ENCODE measurements at places on chromosomes 13 and 19.

GRCh38 chr19:39708594-39708993 lies 4.3 kb downstream of the LGALS14 start:
- no peak for DNase-seq

DNA sequence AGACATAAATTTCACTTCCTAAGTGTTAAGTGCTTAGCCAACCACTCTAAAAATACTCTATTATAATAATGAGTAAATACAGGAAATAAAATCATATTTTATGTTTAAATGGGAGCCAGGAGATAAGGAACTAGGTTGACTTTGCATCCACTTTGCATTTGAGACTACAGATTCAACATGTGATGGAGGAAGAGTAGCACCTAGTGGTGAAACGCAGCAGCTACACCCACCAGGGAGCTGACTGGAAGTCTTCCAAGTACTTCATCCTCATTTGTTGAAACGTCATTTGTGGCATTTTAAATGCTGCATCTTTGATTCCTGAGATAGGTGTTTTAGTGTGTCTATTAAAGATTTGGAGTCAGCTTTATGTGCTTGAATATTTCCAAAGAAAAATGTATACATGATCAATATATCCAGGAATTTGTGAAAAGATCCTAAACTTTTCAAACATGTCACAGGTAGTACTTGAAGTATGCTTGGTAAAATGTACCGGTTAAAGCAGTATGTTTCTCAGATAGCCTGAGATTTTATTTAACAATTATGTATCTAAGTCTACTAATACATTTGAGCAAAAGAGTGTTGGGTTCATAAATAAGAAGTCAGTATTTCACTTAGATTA lies 17.4 kb upstream of the KCTD12 start:
- DNase-seq: peak; percentile 60

GRCh38 chr13:23969647-23970046 lies 72.3 kb upstream of the C1QTNF9B start:
- no peak for DNase-seq

GRCh38 chr13:31374682-31375081 lies 174.9 kb downstream of the B3GLCT start:
- no peak for DNase-seq

DNA sequence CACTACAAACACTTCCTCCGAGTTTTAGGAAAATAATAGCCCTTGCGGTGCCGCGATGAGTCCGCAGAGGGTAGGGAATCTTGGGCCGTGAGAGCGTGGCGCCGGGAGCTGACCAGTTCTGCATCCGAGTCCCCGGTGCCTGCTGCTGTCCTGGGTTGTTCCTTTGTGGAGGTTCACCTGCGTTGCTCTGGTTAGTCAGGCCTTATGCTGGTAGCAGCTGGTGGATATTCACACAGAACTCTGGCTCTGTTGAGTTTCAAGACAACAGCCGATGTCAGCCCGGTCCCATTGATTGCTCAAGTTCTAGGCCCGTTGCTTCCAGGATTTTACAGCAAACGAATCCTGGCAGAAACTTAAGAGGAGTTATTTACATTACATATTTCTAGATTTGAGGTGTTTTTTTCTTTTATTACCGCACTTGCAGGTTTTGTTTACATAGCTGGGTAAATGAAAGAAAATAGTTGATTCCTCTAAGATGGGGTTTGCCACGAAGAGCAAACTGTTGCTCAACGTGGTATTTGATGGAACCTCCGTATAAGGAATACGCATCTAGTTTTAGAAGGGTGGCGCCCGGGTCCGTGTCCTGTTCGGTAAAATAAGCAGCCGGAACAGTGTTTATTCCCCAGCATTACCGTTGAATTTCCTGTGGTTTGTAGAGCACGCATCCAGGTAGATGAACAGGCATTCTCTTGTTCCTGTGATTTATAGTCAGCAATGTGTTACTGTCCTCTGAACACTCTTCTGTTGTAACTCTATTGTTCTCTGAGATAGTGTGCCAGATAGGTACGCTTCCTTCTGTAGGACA lies 1.3 kb downstream of the CLDN10 start:
- DNase-seq: no peak

GRCh38 chr19:55406826-55407549 lies 600 bp downstream of the UBE2S start:
- peak; percentile 36 for DNase-seq

DNA sequence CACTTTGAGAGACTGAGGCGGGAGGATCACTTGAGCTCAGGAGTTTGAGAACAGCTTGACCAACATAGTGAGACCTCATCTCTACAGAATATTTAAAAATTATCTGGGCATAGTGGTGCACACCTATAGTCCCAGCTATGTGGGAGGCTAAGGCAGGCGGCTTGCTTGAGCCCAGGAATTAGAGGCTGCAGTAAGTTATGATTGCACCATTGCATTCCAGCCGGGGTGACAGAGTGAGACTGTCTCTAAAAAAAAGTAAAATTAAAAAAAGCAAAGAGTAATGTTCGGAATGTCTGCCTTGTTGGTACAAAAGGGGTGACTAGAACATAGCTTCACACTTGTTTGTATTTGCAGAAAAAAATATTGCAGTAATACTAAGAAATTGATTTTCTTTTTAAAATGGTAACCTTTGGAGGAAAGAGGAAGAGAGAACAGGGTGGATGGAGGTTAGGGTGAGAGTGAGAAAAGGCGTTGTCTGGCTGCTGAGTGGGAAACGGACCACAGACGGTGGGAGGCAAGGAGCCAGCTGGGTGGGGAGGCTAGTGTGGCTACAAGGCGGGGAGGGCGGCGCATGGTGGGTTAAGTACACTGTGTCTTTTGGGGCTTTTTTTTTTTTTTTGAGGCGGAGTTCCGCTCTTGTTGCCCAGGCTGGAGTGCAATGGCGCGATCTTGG lies 10.2 kb downstream of the PPP1R14A start:
- no peak for DNase-seq

DNA sequence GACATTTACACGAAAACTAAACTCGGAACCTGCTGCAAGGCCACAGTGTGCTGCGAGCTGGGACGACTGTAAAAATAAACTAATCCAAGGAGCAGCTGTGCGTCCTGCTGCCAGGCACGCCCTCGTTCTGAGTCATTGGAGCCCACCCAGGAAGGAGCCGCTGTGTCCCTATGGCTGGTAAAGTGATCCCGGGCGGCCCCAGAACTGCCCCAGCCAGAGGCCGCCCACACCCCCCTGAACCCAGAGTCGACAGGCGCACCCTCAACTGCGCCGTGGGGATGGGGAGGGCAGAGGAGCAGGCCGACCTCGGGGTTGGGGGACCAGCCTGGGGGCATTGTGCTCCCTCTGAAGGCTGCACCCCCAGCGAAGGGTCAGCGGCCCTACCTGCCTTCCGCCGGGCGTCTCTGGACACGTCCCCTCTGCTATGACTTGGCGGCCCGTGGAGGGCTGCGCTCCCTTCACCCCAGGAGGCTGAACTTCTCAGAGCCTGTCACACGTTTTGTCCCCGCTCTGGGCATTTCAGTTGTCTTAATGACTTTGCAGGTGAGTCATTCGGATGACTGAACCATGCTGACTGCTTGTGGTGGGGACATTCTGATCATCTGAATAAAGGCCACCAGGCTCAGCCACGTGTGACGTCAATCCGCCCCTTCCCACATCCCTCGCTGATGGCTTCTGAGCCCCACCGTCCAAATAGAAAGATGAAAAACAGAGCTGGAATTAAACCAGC lies 42.7 kb downstream of the ADPRHL1 start:
- no peak for DNase-seq

DNA sequence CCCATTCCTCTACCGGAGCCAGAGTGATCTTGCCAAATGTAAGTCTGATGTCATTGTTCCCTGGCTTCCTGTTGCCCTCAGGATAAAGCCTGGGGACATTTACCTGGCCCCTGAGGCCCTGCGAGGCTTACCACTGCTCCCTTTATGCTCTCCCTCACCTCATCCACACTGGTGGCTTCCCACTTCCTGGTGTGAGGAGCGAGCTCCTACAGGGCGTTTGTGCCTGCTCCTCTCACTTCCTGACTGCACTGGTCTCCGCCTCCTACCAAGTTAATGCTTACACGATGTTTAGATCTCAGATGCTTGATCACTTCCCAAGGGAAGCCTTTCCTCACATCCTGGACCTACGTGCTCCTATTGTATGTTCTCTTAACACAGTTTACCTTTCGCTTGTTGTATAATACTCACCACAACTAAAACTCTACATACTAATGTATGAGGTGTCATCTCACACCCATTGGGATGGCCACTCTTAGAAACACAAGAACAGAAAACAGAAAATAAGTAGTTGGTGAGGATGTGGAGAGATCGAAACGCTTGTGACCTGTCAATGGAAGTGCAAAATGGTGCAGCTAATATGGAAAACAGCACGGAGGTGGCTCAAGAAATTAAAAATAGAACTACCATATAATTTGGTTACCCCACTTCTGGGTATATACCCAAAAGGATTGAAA lies 177.6 kb downstream of the SHISA2 start:
- DNase-seq: no peak

DNA sequence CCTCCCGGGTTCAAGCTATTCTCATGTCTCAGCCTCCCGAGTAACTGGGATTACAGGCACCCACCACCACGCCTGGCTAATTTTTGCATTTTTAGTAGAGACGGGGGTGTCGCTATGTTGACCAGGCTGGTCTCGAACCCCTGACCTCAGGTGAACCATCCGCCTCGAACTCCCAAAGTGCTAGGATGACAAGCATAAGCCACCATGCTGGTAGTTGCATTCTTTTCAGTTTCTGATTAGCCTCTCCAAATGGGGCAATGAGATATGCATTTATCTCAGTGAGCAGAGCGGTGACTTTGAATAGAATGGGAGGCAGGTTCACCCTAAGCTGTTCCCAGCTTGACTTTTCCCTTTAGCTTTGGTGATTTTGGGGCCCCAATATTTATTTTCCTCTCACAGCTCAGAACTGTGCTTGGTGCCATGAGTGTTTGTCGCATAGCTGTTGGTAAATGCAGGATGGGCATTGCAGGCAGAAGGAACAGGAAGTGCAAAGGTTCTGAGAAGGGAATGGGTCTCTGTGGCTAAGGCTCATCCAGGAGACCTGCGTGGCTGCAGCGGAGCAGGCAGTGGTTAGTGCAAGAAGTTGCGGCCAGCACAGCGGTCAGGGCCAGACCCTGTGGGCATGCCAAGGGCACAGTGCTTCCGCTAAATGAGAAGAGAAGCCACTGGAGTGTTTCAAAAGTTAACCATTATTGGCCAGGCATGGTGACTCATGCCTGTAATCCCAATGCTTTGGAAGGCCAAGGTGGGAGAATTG lies 20.7 kb downstream of the LYPD3 start:
- no peak for DNase-seq

DNA sequence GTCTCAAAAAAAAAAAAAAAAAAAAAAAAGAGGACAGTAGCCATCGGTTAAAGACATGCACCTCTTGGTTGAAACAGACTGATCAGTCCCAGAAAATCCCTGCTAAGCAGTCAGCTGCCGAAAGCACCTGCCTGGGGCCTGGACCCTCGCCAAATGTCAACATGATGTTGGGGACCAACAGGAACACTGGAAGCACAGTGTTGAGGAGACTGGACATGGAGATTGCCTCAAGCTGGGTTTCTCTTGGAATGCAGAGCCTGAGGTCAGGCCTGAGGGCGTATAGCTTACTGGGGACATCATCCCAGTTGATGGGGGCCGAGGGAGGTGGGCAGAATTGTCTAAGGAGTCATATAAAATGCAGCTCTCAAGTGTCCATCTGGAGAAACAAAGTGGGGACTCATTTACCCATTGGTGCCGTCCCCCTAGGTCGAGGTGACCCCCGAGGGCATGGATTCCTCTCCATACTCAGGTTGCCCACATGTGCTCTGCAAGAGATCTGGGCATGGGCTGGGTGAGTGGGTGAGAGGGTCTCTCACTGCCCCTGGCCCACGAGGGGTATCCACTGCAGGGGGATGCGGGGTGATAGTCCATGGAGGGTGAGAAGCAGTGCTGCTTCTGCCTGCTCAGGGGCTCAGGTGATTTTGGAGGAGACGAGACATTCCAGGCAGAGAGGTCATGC lies 164.5 kb downstream of the URI1 start:
- DNase-seq: no peak

DNA sequence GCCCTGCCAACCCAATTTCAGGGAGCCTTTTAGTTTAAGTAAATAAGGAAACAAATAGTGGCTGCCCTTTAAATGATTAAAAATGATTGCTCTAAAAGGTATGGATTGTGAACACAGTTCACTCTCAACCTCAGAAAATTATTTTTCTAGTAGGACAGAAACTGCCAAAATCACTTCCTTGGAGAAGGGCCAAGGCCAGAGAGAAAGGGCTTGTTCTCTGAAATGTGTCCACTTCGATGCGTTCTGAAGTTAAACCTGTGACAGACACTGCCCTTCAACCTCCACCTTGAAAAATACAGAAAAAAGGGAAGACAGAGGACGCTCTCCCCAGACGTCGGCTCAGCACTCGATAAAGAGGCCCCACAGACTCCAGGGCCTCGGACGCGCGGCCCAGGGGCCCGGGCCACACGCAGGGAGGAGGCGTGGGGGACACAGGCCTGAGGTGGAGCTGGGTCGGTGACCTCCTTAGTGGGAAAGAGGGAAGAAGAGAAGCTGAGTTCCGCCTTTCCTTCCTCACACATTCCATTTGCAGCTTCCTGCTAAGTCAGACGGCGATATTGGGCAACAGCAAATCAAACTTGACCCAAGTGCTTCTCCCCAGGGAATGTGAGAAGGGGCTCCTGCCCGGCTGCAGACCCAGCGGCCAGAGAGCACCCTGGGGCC lies 63.6 kb downstream of the RASA3 start:
- no peak for DNase-seq

GRCh38 chr13:50970956-50971355 lies 61.4 kb downstream of the RNASEH2B start:
- no peak for DNase-seq

GRCh38 chr13:97231118-97231828 lies 9.1 kb downstream of the MBNL2 start:
- DNase-seq: no peak

Measured in stimulated activated CD4-positive, alpha-beta T cell treated with anti-CD3 and anti-CD28 coated beads, Interleukin-4, amount 100 ng/mL, for 1 hour (primary cell).